ENCODE measurements at places on chromosomes 4 and X.

DNA sequence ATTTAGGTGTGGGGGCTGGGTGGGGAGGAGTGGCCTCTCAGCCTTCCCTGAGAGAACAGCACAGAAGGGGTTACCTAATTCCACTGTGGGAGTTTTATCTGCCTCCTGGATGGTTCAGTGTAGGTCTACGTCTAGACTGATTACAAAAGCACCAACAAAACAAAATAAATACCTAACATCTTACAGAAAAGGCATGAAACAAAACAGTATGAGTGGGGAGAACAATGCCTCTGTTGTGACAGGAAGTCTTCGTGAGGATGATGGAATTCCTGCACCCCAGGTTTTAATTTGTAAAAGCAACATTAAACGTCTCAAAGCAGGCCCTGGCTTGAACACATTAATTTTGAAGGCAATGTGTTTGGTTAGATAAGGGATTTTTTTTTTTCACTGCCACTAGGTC is 112.1 kb upstream of the GPC4 start:
- DNase-seq: no peak

DNA sequence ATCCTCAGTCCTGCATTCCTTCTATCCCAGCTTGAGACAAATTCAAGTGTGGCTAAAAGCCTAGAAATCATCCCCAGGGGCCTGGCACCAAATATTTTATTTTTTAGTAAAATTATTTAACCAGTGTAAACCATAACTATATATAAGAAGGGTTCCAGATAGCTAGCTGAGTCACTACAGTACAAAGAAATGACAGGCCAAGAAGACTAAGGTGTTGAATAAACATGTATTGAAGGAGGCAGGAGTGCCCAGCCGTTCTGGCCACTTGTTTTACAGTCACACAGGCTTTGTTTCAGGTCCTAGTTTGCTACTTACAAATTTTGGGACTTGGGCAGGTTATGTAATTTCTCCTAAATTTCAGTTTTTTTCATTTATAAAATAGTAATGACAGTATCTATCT is 225.9 kb upstream of the PITX2 start:
- DNase-seq: no peak

- no peak for DNase-seq
Measured at GRCh38 chrX:50799531-50799961, 14.4 kb downstream of the SHROOM4 start.

DNA sequence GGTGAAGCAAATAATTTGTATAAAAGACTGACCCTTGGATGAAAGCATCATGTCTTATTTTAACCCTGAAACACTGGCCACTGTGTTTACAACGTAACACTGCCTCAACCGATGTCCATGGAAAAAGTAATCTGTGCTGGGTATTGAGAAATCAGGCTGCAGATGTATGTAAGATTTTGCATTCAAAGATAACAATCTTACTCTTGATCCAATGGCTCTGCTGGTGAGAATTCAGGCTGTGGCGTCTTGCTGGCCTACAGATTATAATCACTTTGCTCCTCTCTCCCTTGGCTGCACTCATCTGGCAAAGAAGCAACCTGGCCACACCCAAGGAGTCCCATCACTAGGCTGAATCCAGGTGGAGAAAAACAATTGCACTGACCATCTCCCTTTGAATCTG is 7.5 kb downstream of the ADGRA3 start:
- no peak for DNase-seq

GRCh38 chr4:77776182-77777134 is 42.7 kb downstream of the CNOT6L start:
- no peak for DNase-seq

DNA sequence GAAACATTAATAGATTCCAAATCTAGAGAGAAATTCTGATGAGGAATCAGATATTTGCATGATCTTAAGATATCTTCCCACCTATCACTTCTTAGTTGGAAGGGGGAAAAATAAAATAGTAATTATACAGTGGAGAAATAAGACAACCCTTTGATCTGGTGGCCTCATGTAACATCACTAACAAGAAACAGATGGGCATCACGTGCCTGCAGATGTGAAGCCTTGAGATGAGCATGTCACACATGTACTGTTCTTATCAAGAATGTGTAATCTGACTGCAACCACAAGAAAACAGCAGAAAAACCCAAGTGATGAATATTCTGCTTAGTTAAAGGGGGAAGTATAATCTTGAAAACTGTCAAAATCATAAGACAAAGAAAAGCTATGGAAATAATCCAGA is 31.4 kb upstream of the NKX6-1 start:
- no peak for DNase-seq

DNA sequence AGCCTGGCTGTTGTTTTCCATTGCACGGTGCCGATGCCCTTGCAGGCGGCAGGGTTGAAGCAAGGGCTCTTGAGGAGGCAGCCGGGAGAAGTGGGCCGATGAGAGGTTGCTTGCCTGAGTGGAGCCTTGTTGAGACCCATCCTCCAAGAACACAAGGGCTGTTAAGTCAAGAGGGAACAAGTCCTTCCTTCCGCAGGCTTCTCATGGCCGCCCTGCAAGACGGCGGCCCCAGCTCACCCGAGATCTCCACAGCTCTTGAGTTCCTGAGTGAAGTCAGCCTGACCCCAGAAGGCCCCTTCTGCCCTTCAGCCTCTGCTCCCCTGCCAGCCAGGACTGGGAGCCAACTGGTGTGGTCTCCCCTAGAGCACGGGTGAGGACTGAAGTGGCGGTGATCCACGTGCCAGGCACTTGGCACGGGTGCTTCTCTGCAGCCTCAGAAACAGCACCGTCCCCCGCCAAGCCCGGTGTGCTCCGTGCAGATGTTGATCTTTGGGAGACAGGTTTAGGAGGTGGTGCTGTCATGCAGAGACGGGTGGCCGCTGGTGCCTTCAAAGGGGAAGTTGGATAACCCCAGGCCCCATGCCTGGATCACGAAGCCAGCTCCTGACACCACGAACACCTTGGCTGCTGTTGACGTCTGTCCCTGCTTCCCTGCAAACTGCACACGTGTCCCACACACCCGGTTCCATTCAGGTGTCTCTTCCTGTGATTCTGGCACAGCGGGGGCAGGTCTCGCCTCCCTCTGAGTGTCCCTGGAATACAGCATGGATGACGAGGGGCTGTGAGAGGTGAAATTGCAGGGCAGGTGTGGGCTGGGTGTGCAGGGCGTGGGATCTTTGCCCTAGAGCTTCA is 164.4 kb upstream of the PSAPL1 start:
- DNase-seq: no peak

Measured in activated CD4-positive, alpha-beta T cell treated with anti-CD3 and anti-CD28 coated beads for 24 hours (primary cell).